ENCODE measurements at places on chromosomes 12 and 14.
A peak's percentile ranks its signal among the peaks of the same experiment; 100 is the strongest.

DNA sequence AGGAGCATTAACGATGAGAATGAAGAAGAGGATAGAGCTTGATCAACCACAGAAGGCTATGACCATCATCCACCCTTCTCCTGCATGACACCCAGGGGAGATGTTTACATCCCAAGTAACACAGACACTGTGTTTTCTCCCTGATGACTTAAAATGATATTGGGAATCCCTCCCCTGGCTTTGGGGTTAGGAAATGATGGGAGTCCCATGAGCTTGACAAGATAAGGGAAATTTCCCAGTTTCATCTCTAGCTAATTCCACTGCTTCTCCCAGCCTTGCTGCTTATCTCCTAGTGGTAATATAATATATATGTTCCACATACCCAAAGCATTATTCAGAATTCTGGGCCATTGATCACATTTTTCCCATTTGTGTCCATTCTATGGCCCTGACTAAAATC is 4.0 kb upstream of the OR6S1 start:
- DNase-seq: no peak

GRCh38 chr14:63852817-63853731 is at the start of gene SYNE2:
Gene SYNE2 (plus strand): TSS chr14:63853004. CDS start chr14:63909149, 56,145 bp downstream.
- DNase-seq: peak; percentile 78

DNA sequence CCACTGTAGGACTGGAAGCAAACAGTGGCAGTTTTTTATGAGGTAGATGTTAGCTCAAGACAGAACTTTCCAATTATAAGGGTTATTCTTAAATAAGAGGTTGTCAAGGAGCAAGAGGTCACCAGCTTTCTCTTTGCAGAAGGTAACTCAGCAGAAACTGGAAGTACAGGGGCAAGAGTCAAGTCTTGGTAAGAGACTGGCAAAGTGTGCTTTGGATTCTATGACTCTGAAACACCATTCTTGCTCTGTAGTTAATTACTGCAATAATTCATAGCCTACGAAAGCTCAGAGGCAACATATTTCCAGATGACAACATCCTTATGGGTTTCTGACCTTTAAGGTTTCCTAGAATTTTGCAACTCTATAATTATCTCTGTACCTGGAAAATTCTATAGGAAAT is 51.3 kb downstream of the RMST start:
- no peak for DNase-seq

GRCh38 chr12:19440019-19440858 is 947 bp downstream of the AEBP2 start:
- DNase-seq: peak; percentile 48

DNA sequence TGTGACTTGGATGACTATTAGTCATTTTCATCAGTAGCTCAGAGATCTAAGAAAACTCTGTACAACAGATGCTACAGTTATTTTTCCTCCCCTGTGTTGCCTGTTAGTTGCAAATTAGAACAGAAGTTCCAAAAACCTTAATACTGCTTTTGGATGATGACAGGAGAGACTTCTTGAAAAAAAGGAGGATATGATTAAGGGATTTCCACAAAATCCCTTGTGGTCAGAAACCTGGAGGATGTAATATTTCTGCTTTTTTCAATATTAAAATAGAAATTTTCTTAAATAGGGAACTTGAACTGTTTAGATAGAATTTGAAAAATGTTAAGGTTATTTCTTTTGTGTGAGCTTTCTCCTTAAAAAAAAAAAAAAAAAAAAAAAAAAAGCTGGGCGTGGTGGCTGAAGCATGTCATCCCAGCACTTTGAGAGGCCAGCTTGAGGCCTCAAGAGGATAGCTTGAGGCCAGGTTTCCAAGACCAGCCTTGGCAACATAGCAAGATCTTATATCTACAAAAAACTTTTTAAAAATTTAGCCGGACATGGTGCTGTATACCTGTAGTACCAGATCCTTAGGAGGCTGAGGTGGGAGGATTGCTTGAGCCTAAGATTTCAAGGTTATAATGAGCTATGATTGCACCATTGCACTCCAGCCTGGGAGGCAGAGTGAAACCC is 14.1 kb downstream of the CMAS start:
- DNase-seq: no peak

DNA sequence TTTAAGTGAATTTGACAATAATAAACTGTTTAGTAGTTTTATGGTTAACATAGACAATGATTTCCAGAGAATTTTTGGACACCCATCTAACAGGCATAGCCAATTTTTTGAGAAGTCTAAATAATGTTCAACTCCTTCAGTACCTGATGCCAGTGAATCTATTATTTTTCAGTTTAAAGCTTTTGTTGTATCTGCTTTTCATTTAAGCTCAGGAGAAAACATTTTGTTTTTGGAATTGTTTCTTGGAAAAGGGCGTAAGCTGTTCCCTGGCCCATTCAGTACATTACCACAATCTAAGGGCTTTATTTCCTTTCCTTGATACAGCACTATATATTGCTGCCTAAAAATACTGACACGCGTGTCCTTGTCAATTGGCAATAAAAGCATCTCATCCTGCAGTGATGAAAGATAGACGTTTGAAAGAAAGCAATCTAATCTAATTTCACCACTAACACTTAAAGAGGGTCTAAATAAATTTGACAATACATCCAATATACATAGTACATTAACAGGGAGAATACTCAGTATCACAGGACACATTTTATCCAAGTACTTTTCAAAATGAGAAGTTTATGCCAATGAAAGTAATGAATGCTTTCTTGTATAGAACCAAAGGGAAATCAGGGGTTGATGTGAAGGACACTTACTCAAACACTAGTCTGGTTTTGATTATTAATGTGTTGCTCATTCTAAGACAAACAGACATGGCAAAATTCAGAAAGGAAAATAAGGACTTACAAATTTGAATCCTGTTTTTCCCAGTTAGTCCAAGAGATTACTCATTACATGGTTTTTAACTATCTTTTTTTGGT is 104.2 kb upstream of the LGR5 start:
- DNase-seq: no peak

DNA sequence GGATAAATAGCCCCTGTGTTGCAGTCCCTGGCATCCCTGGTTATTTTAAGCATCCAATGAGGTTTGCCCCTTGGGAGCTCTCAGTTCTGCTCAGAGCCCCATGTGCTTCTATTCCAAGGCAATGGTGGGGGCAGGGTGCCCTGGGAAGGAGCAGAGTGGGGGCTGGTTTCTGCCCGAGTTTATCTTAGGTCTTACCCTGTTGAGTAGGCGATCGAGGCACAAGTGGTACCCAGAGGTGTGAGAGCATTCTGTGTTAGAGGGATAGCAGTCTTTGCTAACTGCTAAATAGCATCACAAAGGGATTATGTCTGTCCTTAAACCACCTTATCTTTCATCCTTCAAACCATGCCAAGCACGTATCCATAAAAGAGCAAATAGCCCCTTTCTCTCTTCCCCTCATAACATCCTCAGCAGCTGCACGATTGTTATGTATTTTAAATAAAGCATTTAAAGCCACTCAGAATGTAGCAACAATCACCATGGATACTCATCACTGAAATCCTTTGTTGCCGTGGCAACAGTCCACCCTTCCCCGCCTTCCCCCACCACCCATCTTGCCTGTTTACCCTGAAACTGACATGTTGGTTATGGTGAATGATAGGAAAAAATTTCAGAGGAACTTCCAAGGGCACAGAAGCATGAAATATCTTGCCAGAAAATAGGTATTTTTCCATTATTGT is 139.3 kb downstream of the PTPN11 start:
- no peak for DNase-seq

DNA sequence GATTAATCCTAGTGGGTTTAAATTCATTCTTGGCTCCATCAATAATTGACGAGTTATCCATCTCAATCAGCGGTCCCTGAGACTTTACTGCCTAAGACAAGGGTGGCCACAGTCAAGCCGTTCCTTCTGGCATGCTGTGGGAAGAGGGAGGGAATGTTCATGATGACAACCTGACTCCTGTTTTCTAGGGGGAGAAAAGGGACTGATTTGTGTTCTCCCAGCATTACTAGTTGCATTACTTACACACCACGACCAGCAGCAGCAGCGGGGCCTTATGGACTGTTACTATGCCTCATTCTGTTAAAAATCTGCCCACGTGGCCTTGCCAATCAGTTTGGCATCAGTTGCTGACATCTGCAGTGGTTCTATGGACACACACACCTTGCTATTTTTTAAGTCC is 29.9 kb downstream of the PLEKHG7 start:
- DNase-seq: no peak

DNA sequence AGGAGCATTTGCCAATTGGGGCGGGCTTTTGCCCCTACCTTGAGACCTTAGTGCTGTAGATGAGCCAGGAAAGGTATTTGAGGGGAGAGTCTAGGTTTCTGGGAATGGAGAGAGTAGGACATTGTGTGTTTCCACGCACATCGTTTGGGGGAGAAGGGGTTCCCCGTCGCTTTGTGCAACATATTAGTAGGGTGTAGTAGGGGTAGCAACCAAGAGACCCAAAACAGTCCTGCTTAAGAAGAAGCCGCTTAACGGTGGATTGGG is 694 bp upstream of the PTGES3 start:
- DNase-seq: no peak
